Ascending aorta (tissue), 2 donors: ENCODE measurements at places on chromosomes 11 and 22.

DNA sequence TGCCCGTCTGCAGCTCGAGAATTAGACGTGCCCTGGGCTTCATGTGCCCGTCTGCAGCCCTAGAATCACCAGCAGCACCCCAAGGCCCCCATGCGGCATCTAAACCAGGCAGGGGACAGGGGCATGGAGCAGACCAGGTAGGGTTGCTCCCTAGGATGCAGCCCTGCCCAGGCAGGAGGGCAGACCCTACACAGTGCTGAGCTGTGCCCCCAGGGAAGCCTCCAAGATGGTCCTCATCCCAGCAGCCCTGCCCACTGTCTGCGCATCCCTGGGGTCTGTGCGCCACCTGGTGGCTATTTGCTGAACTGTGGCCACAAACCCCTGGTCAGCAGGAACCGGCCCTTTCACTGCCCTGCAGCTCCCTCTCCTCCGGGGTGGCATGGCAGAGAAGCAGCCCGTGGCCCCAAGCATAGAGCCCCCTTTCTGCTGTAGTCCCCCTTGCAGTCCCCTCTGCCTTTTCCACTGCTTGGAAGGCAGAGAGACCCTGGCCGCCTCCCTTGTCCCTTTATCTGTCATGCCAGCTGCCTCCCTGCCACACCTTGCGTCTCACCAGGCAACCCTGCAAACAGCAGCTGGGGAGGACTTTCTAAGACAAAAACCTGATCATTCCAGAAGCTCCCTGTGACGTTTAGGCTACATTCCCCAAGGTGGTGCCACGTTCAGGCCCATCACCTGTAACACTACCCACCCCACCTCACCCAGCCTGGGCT lies 86.6 kb downstream of the KCNQ1 start:
- DNase-seq = peak; percentile 52

- DNase-seq = peak; percentile 47
These were observed 25.8 kb upstream of the LMO1 start for GRCh38 chr11:8289492-8289918.

DNA sequence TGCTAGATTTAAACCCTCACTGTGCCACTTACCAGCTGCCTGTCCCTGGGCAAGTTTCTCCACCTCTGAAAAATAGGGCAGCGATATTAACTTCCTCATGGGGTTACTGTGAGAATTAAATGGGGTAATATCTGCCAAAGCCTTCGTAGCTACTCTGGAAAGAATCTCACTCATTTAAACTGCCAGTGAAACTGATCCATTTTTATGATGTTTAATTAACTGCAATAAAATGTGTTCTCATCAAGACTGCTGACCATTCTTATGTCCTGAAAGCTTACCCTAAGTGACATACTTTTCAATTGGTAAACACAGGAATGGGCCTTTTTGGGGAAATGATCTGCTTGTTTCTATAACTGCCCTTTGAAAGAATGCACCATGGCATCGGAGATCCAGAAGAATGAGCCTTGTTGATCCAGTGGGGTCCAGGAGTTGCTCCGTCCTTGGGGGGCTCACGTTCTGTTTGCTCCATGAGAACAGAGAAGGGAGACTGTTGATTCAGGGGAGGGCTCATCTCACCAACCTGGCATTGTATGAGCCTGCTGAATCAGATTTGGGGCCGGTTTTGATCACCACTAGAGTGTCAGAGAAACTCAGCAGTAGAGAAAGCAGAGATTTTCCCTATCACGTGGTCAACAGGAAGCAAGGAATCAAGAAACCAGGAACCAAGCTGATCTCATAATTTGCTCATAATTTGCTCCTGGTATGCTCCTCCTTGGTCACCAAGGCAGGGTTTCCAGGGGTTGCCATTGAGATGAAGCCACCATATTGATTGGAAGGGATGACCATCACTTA lies 7.0 kb upstream of the CCDC86 start:
- no peak for DNase-seq

DNA sequence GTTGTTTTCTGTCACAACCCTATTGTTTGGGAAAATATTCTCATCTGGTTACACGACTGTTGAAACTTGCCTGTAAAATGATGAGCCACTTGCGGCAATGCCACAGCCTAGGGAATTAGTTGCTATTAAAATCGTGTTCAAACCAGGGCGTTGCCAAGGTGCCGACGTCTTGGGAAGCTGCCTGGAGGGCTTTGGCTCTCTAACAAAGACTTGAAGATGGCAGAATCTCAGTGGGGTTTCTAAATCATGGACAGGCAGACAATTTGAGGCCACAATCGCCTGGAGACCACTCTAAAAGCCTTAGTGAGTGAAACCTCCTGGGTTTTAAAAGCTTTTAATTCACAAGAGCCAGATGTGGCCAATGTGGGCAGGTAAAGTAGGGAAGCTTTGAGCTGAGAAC lies 117.2 kb upstream of the BMAL1 start:
- no peak for DNase-seq

- DNase-seq = no peak
These were observed 174.1 kb downstream of the ARHGAP42 start for GRCh38 chr11:100861212-100861611.
